ENCODE measurements at places on chromosomes 3 and 15. TPM values are rescaled to one million over a fixed set of nuclear protein-coding genes. Genes with fewer than 3 reads are reported as not detected.

FBXO40 gene
- total RNA-seq = under 0.01 TPM

FBXO45 gene
- 8.7 TPM for total RNA-seq

PLCH1 gene
- total RNA-seq = not detected

GABRR3 gene
- total RNA-seq = not detected

PRSS50 gene
- not detected for total RNA-seq

OXSR1 gene
- 23.0 TPM for total RNA-seq

OR5K4 gene
- total RNA-seq = not detected

SGO1 gene
- 4.0 TPM for total RNA-seq

DGKG gene
- total RNA-seq = 0.16 TPM

ATP10A gene
- total RNA-seq = 0.49 TPM

PGBD4 gene
- total RNA-seq = 1.9 TPM

SRGAP3 gene
- under 0.01 TPM for total RNA-seq

P2RY1 gene
- total RNA-seq = 0.76 TPM

EPHB3 gene
- total RNA-seq = under 0.01 TPM

ZFYVE19 gene
- 28.7 TPM for total RNA-seq

FGF7 gene
- total RNA-seq = not detected

DOCK3 gene
- under 0.01 TPM for total RNA-seq

CFAP100 gene
- not detected for total RNA-seq

SST gene
- total RNA-seq = not detected

ESYT3 gene
- not detected for total RNA-seq

LRCH3 gene
- total RNA-seq = 90.9 TPM

CHCHD4 gene
- total RNA-seq = 14.0 TPM

CCR3 gene
- total RNA-seq = not detected

SEMA7A gene
- 0.65 TPM for total RNA-seq

CPLX3 gene
- total RNA-seq = not detected

LRRC2 gene
- under 0.01 TPM for total RNA-seq

TRH gene
- not detected for total RNA-seq

GMPS gene
- total RNA-seq = 10.0 TPM

LIPC gene
- total RNA-seq = not detected

HLTF gene
- total RNA-seq = 18.1 TPM

FBXO22 gene
- total RNA-seq = 51.6 TPM

DUSP7 gene
- total RNA-seq = 7.0 TPM

A4GNT gene
- total RNA-seq = not detected

LOXL1 gene
- total RNA-seq = 0.65 TPM

TRIM42 gene
- not detected for total RNA-seq

SLC9C1 gene
- 0.13 TPM for total RNA-seq

C3orf52 gene
- 0.32 TPM for total RNA-seq

PRTG gene
- total RNA-seq = 3.9 TPM

ZIC1 gene
- not detected for total RNA-seq

NPAP1 gene
- not detected for total RNA-seq

IL17RE gene
- 0.19 TPM for total RNA-seq

CPB1 gene
- total RNA-seq = not detected

AADAC gene
- total RNA-seq = 0.32 TPM

THAP10 gene
- 0.94 TPM for total RNA-seq

ZMYND10 gene
- 0.31 TPM for total RNA-seq

LYZL4 gene
- total RNA-seq = not detected
